ENCODE measurements at places on chromosomes 2 and 18.
A peak's percentile ranks its signal among the peaks of the same experiment; 100 is the strongest.

GRCh38 chr2:45965871-45966498 lies 314.5 kb downstream of the PRKCE start:
- DNase-seq: no peak

DNA sequence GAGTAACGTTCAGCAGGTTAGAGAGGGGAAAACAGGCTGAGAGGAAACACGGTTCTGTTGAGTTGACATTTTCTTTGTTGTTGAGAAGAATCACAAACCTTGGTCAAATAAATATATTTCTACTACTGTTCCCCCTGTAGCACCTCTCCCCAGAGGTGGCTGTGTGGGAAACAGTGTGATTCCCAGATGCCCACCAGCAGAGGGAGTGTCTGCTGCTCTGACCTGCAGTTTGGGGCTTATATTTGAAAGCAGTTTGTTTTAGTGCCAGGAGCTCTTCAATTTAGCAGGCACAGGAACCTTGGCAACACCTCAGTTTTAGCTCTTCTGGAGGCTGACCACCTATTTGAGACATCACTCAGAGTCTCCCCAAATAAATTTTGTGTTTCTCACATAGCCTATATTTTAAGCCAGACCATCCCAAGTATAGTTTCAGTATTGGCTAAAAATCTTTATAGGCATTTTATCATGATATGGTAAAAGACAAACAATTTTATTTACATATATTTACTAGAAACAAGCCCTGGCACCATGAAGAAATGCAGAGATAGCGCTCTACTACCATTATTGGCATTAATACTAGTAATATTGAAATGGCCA lies 75.7 kb downstream of the PIK3C3 start:
- DNase-seq: peak; percentile 50

GRCh38 chr2:231323316-231323715 lies 72.2 kb upstream of the B3GNT7 start:
- DNase-seq: no peak

DNA sequence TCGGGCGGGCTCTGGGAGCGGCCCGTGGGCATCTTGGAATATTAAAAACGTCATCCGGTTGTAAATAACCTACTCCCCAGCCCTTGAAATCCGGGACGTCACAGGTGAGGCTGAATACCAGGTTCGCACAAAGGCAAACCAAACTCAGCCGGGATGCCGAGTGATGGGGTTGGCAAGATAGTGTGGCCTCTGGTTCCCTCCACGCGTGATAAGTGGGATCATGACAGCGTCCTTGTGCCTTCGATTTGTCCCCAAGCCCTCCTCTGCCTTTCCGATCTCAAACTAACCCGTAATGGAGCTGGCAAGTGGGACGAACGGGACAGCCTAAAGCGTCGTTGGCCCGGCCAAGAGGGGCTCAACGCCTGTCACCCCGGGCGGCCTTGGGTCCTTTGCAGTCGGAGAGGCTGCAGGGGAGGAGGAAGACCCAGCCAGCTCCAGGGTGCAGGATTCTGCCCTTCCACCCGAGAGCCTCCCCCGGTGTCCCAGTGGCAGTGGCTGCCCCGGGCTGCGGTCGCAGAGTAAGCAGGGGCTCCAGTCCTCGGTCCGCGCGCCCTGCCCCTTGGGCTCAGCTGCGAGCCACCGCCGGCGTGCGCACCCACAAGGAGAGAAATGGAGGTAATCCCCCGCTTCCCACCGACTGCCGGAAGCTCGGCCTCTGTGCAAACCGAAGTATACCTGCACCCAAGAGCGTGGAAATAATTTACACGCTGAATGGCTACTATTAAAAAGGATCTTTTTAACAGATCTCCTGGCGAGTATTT lies 13.4 kb upstream of the PAX3 start:
- DNase-seq: no peak

DNA sequence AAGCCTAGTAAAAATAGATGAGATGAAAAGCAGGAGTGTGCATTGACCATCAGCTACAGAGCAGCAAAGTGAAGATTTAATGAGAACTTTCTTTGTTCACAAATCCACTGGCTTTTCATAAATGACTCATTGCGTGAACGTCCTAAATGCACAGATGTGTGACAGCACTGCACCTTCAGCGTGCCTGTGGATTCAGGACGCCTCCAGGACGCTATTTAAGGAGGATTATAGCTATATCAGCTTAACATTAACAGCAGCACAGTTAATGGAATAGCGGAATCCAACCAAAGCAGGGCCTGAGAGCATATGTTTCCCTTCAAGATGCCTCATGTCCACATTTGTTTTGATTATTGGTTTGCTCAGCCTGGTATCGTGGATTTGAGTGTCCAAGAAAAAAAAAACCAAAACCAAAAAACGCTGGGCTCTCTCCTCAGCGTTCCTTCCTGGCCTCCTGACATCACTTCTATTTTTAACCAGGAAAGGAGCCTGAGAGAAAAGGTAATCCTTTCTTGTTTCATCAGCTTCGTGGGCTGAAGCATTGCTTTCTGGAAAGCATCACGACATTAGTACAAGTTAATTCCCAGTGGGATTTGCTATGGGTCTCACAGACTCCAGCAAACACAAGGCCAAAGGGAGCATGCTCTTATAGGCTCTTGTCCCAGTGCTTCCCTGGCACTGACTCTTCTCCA lies 447.0 kb upstream of the SMIM21 start:
- no peak for DNase-seq

GRCh38 chr2:184877909-184878308 lies 279.6 kb downstream of the ZNF804A start:
- DNase-seq: no peak

DNA sequence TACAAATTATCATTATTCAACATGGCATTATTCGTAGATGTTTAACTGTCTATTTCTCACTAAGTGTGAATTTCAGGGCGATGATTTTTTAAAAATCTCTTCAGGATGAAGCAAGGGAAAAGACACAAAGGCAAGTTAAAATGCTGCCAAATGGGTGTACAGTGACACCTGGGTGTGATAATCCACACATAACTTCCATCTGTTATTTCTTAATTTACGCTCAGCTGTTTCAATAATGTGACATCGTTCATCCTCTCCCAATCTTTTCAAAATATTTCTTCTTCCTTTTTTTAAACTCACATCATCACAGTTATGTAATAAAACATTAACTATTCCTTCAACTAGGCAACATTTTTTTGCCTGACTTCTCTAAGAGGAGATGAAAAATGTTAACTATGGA lies 10.6 kb downstream of the PDE1A start:
- DNase-seq: no peak

DNA sequence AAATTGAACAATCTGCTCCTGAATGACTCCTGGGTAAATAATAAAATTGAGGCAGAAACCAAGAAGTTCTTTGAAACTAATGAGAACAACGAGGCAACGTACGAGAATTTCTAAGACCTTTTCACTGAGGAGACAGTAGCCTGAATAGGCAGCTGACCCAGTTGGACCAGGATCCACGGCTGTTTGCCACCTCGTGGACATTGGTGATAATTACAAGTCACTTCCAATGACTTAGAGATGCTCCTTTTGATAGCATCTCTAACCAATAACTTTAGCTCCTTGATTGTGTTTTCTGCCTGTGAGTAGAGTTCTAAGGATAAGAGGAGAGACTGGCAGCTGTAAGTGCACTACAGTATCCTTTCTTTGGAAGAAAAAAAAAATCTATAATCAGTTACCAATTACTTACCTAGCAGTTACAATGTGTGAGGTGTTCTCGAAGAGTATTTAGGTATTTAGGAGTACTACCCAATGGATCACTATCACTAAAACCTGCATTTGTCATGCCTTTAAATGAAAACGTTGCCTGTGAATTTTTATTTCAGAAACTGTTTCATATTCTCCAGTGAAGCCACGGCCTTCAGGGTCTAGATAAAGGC lies 31.3 kb upstream of the CNTNAP5 start:
- DNase-seq: peak; percentile 0

- DNase-seq: no peak
Observed at GRCh38 chr18:55268628-55269275, 309.5 kb upstream of the CCDC68 start.

- DNase-seq: no peak
Observed at GRCh38 chr2:151287513-151288250, 1.8 kb downstream of the NMI start.

- DNase-seq: no peak
Observed at GRCh38 chr2:107772353-107772752, 54.3 kb upstream of the RGPD4 start.

DNA sequence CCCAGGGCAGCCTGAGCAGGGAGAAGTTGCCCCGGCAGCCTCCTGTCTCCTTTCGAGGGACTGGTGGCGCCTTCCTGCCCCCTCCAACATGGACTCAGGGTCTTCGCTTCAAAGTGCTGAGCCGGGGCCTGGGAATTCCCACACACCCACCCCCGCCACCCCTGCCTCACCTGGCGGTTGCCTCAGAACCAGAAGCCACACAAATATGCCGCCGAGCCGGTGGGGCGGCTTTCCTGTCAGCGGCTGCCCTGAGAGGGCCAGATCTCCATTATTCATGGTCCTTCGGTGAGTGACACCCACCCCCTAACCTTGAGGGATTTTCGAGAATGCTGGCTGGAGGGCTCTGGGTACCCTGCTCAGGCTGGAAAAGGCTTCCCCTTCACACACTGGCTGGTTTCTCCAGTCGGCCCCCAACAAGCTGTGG lies 71.7 kb downstream of the SMAD7 start:
- DNase-seq: no peak

DNA sequence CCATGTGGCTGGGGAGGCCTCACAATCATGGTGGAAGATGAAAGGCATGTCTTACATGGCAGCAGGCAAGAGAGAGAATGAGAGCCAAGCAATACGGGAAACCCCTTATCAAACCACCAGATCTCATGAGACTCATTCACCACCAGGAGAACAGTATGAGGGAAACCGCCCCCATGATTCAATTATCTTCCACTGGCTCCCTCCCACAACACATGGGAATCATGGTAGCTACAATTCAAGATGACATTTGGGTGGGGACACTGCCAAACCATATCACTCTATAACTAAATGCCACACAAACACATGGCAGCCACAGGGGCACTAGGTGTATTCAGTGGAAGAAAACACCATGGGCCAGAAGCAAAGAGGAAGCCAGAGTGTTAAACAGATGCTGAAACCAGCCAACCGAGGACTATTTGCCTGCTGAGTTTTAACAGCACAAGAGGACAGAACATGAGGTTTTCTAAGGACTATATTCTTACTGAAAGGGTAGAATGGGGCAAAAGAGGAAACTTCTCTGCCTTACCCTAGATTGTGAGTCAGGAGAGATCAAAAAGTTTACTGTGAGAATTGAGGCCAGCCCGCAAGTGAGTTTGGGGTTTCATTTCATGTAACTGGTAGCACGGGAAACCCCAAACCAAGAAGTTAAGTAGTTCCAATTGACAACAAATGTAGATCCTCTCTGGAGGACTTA lies 49.2 kb downstream of the SIGLEC15 start:
- DNase-seq: no peak

DNA sequence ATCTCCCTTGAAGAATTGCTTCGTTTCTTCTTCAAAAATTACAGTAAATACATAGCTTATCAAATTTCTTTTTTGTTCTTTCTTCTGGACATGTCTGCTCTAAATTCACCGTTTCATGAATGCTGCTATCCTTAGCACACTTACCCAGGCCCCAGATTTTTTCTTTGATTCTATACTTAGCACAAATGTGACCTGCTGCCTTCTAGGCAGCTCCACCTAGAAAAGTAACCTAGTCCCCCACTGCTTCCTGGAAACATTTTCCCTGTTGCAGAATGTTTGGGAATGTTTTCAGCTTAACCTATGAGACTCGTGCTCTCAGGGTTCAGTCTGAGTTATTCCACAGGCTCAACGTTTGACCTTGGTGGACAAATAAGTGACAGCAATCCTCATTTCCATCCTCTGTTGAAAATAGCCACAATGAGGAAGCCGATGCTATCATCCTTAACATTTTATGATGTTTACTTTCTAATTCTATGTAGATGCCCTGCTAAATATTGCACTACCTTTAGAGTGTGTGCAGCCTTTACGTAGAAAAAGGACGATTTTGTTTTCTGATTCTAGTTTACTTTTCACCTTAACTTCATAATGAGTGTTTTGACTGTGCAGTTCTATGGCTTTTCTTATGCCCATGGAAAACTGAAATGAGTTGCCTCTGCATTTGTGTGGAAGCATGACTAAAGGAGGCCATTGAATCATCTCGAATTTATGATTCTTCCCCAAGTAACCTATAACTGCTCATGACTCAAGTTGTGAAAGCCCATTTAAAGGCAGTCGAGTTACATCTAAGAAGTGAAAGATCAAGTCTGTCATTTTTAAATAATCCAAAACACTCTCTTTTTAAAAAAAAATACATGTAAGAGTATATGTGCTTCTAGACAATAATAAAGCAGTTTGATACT lies 47.7 kb downstream of the TMEM182 start:
- DNase-seq: no peak
